ENCODE measurements at places on chromosomes 12 and 14.

- no peak for DNase-seq
These were observed 4.0 kb downstream of the CD69 start for GRCh38 chr12:9756706-9757105.

DNA sequence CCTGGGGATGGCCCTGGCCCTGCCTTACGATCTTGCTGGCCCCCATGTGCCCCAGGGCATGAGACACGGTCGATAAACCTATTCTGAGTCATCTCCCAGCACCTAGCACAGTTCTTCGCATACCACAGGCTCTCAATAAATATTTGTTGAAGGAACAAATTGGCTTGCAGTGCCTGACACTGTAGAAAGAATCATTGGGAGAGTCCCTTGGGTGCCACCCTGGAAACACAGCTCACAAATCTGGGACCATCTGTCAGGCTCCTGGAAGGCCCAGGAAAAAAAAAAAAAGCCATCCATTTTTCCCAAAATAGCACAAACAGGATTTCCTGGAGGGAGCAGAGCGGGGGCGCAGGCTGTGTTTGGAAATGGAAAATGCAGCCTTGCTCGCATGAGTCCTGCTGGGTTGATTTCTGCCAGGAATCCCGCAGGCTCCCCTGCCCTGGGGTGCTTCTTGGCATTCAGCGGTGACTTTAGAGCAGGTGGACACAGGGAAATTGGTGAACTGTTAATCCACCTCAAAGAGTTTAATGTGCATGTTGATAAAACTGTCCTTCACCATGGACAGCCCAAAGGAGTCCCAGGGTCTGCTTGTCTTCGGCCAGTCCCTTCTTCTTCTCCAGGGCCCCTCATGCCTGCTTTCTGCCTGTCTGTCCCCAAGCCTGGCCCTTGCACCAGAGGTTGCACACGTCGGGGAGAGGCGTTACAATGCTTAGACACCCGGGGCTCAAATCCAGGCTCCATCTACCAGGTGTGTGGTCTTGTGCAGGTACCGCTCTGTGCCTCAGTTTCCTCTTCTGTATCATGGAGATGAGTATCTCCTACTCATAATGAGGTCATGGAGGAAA lies 106.1 kb upstream of the RFLNA start:
- DNase-seq, result peak; percentile 0

DNA sequence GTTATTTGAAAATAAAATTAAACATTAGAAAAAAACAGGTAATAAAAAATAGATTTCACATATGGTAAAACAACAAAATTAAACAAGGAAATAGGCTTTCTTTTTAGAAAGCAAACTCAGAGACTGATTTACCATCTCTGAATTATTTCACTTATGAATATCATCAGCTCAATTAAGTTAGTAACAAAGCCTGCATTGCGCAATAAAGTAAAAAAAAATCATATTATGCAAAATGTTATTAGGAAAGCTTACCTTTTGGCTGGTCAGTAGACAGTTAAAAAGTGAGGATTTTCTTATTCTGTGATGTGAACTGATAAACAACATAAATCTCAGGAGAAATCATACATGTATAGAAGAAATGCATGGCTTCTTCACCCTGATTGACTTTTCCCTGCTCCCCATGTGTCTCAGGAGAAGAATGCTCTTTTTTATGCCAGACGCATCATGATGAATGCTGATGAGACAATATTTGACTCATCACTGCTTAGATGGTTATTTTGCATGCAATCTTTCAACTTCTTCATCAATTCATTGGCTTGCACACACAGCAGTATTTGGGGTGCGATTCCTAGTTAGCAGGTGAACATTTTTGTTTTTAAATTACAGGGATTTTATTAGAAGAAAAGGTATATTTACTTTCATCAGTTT lies 124.5 kb upstream of the USP15 start:
- no peak for DNase-seq

DNA sequence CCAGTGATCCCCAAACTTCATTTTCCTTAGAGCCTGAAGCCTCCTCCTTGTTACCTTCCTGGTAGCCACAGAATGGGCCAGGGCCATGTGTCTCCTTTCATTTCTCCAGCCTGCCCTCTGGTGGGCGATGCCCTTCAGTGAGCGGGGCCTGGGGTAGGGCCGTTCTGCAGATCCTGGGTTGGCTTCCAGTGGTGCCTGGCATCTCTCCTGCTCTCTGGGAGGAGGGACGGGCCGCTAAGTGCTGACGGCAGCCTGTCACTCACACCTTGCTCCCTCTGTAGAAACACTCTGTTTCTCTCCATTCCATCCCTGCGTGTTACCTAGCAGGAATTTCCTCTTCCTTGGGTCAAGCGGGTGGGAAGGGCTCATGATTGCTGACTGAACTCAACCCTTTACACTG lies 232.1 kb downstream of the CACNA1C start:
- peak; percentile 47 for DNase-seq

- DNase-seq, result no peak
These were observed 14.9 kb upstream of the NFKBIA start for GRCh38 chr14:35419429-35419841.

- no peak for DNase-seq
These were observed 36.4 kb upstream of the ATF1 start for GRCh38 chr12:50727466-50727865.

Data from LHCN-M2 (cell line).